ENCODE measurements at places on chromosomes 3 and 15.
A peak's percentile ranks its signal among the peaks of the same experiment; 100 is the strongest.

DNA sequence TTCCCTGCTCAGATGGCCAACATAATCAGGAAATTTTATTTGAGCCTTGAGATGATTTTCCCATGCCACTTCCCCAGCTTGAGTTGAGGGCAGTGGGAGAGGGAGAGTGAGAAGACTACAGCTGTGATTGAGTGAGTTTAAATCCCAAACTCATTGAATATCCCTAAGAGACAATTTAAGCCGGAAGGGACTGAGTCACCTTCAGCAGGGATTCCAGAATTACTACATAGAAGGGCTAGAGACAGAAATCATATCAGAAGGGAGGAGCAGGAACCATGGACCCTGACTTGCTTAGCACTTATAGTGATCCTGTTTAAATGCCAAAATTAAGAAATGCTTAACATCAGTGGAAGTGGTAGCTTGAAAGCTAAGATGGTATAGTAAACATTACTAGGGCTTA is 312.2 kb upstream of the SLCO3A1 start:
- DNase-seq, result no peak

GRCh38 chr3:151434151-151434890 is 26.5 kb downstream of the IGSF10 start:
- peak; percentile 31 for DNase-seq

DNA sequence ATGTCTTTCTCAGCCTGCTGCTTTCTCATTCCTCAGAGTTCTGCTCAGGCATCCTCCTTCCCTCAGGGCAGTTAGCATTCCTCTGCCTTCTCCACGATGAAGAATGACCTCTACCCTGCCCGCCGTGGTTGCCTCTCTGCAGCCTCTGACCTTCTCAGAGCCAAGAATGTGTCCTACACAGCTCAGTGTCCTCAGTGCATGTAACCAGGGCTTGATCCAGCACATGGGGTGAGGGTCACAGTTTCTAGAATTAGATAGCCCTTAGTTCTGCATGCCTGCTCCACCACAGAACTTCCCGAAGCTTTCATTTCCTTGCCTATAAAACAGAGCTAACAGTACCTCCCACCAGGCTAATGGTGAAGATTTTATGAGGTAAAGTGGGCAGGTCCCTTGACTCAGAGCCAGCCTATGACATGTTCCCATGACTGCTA is 182.1 kb downstream of the CLSTN2 start:
- DNase-seq, result no peak

DNA sequence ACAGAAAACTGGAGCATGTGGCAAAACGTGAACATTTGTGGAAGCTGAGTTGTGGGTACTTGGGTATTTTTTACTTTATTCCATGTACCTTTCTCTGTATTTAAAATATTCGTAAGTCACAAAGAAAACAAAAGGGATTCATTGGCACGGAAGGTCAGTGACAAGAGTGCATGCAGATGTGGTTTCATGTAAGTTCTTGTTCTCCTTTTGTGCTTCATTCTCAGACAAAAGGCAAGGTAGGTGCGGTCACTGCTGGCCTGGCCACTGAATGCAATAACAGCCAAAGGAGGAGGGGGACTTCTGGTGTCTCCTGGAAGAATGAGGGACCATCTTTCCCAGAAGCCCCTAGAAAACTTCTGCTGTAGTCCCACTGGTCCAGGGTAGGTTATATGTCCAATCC is 200.0 kb upstream of the TOPAZ1 start:
- DNase-seq, result no peak

DNA sequence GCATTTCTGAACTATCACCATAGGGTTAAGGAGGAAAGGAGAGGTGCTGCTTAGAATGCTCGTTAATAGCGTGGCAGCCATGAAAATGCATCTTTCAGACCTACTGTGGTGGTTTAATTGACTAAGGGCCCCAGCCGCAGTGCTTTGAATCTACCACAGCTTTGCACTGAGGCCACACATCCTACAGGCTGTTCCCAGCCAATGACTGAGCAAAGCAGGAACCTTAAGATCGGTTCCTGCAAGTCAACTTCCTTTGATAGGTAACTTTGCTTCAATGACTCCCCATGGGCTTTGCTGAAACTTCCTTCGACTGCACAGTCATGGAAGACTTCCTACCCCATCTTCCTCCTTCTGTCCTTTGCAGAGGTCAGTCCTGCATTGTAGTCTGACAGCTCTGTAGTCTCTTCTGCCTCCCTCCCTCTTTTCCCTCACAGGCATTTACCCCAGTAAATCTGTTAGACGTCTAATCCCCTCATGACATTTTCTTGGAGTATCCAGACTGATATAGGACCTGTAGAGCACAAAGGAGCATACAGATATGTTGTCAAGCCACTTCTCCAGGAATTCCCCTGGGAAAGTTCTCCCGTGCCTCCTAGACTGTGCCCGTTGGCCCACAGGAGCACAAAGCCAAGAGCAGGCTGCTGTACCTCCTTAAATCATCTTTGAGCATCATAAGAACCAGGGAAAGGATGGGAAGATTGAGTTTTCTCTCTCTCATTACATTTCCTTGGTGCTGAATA is 2.6 kb upstream of the BCL2A1 start:
- DNase-seq, result no peak

DNA sequence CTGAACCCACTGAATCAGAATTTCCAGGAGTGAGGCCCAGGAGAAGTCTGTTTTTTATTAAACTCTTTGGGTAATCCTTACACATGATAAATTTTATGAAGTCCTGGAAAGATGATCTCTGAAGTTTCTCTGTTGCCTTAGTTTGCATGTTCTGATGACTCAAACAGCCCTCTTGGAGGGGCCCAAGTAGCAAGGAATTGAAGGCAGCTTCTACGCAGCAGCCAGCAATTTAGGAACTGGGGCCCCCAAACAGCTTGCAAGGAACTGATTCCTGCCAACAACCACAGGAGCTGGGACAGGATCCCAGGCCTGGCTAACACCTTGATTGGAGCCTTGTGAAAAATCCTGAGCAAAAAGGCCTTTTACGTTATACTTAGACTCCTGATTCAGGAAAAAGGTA is 5.4 kb upstream of the ACP3 start:
- no peak for DNase-seq
